Activated naive CD4-positive, alpha-beta T cell (primary cell): ENCODE measurements at places on chromosomes 12 and 14.

- no peak for DNase-seq
Measured at GRCh38 chr12:54024127-54024526, 4.1 kb upstream of the HOXC6 start.

DNA sequence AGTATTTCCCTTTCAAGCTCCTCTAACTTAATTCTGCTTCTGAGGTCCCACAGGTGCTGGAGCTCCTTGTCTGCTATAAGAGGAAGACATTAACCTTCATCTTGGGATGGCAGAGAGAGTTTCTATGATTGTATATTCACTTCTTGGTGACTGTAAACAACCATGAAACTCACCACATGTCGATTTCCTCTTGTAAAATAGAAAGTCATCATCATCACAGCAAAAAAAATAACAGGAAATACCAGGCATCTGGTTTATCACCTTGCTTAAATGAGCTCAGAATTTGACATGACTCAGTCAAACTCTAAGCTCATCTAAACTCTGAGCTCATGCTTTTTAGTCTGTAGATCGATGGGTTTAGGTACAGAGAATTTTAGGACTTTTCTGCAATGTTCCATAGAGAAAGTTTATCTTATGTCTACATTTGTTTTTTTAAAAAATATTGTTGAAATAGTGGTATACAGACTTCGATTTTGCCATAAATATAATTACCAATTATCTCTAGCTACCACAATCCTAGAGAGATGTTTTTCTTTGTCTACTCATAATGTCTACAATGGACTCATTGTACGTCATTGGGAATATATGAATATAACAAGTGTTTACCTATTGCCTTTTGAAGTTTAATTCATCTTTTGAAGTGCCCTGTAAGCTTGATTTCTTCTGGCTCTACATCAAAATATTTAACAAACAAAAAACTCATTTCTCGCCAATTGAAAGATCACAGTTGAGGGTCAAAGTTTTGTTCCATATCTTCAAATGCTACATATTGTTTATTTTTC, 58.4 kb downstream of the IGF1 start:
- DNase-seq, result no peak

- no peak for DNase-seq
Measured at GRCh38 chr12:57760347-57760982, 5.6 kb downstream of the MARCHF9 start.

DNA sequence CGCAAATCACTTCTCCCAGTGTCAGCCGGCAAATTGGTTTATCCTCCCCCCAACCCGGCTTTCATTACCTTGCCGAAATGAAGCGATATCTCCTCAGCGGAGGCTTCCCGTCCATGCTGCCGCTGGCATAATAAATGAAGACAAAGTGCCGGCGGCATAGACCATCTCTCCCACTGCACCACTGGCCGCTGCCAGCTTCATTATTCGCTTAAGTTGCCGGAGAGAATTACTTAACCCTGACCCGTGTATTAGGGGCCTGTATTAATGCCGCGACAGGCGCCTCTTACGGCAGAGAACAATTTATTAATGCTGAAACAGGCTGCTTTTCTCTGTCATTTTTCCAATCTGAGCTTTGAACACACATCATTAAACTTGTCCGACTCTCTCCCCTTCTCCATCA, 17.5 kb upstream of the GPATCH2L start:
- no peak for DNase-seq

- no peak for DNase-seq
Measured at GRCh38 chr12:123049398-123050240, 69.1 kb downstream of the ARL6IP4 start.

- no peak for DNase-seq
Measured at GRCh38 chr12:67667276-67668073, 18.9 kb downstream of the DYRK2 start.

DNA sequence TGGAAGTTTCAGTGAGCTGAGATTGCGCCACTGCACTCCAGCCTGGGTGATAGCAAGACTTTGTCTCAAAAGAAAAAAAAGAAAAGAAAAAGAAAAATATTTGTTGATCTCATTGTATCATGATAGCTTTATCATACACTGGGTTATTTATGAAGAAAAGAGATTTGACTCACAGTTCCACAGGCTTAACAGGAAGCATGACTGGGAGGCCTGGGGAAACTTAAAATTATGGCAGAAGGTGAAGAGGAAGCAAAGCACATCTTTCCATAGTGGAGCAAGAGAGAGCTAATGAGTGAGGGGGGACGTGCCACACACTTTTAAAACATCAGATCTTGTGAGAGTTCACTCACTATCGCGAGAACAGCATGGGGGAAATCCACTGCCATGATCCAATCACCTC, 72.7 kb upstream of the FUT8 start:
- DNase-seq, result no peak

DNA sequence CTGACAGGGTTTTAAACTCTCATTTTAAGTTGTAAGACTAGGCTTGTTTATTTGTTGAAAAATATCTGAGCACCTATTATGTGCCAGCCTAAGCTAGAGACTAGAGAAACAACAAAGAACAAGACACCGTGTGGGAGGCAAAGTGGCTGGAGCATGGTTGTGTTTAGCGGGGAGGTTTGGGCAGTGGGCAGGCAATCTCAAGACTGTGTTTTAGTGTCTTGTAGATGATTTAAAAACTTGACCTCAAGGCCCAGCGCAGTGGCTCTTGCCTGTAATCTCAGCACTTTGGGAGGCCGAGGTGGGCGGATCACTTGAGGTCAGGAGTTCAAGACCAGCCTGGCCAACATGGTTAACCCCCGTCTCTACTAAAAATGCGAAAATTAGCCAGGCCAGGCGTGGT, 7.8 kb downstream of the RPL36AL start:
- no peak for DNase-seq

DNA sequence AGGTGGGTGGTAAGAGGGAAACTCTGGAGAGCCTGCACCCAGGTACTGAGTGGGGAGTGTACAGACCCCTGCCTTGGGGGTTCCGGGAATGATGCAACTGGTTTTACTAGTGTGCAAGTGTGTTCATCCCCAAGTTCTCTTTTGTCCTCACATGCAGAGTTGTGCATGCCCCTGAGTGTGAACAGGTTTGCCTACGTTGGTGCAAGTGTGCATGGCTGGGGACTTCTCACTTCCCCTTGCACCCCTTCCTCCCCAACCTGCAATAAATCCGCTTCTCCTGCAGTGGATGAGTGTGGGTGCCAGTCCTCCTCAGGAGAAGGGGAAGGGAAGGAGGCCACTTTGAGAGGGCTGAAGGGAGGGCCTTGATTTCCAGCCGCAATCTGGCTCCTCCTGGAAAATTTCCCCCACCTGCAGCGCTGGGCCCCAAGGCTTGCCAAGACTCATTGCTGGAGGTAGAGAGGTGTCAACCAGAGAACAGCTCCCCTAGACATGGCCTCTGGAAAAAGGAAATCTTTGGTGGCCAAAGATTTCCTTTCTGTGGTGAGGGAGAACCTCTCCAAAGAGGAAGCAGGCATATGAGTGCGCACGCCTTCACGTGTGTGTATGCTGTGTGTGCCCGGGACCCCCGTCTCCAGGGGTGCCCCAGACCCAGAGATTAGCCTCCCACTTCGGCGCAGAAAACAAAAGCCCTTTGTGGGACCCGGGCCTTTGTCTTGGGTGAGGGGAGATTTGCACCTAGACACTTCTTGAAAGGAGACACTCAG, 5.5 kb downstream of the AQP2 start:
- no peak for DNase-seq

GRCh38 chr14:66359500-66359899, 126.7 kb upstream of the CCDC196 start:
- DNase-seq, result no peak

DNA sequence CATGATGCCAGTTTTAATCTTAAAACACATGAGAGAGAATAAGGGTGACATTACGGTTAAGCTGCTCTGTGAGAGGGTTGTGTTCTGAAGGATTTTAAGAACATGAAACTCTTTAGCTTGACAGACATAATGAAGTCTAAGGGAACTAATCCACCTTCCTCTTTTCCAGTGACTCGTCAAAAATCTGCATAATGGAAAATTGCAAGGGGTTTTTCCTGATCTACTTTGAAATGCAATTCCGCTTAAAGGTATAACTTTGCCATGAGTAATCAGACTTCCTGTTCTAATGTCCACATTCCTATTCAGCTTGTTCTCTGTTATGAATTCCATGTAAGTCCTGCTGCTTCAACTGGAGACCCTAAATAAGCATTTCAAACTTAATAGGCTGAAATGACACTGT, at the start of gene ZNF705A:
TSS of gene ZNF705A (plus strand) at position 171 of the 400 bp plus-strand sequence. CDS start 15,611 bp downstream, outside the sequence.
- no peak for DNase-seq

DNA sequence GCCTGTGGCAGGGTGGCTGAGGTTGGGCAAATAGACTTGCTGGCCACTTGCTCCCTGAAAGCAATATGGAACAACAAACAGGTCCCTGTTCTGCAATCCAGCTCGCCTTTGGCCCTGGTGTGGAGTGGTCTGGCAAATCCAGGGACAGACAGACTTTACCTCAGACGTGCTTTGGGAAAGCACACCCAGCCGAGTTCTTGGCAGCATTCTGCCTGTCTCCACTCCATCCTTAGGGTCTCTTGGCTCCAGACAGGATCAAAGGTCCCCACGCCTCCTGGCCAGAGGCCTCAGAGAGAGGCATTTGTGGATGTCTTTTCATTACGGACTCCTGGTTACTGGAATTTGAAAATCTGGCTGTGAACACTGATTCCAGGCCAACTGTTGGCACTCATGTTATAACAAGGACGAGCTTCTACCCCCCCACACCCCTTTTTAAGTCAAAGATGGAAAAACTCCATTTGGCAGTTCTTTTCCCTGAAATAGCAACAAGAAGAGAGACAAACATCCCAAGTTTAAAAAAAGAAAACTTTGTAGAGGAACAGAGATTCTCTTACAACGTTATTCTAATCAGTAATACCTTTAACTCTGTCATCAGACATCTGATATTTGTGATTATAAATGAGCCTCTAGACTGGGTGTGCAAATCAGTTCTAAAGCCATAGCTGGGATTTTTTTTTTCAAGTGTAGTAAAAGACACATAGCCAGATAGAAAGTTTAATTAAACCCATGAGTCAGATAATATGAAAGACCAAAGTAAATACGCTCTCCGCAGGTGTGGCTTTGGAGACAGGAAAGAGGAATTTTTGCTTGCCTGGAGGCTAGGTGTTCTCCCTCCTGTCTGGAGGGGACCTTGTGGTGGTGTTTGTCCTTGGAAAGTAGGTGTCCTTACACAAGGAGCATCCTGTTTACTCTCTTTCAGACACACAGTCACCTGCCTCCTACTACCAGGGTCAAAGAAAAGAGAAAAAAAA, 60.7 kb downstream of the GALNT8 start:
- DNase-seq, result no peak

DNA sequence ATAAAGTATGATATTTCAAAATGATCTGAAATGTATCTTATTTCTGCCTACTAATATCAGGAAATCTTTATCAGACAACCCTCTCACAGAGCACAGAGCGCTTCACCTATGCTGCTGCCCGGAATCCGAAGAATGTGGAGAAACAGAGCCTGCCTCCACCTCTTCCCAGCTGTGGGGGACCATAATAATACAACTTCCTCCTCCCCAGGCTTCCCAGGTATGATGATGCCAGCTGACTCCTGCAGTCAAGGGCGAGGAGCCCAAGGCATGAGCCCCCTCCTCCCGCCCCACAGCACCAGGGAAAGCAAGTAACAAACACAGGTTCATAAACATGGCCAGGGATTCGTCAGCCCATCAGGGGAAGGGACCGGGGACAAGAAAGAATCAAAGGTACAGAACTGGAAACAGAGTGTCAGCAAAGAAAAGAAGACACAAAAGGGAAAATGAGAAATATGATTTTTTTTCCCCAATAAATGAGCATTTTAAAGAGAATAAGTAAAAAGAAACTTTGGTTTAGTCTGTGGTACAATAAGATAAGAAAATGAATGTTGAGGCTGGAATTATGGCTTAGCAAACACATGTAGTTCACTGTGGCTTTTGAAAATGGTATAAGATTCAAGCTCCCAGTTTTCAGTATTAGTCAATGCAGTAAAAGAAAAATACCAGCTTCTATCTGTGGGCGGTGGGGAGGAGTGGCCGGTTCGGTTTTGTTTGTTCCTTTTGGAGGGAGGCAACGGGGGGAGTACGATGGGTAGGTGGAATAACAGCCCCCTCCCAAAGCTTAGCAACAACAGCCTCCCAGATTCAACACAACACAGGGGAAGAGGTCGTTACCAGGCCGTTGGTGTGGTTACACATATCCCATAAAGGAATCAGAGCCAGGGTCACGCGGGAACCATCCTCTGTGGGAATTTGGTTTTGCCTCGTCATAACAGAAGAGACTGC, 68.3 kb downstream of the SETD3 start:
- DNase-seq, result no peak

GRCh38 chr12:109334887-109335286, 12.8 kb upstream of the MYO1H start:
- DNase-seq, result no peak

DNA sequence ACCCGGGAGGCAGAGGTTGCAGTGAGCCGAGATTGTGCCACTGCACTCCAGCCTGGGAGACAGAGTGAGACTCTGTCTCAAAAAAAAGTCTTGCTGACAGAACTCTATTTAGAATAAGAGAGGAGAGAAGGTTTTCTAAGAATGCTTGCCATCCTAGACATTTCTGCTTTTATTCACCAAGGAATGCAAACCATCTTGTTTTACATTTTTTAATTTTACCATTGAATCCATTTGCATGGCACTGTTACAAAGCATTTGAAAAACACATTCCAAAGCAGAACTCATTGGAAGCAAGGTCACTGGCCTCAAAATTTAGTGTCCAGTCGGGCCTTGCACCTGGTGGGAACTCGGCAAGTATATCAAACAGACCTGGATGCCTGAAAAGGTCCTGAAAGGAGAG, 44.2 kb upstream of the RASSF3 start:
- no peak for DNase-seq

- no peak for DNase-seq
Measured at GRCh38 chr12:75917715-75918114, 113.9 kb downstream of the PHLDA1 start.

DNA sequence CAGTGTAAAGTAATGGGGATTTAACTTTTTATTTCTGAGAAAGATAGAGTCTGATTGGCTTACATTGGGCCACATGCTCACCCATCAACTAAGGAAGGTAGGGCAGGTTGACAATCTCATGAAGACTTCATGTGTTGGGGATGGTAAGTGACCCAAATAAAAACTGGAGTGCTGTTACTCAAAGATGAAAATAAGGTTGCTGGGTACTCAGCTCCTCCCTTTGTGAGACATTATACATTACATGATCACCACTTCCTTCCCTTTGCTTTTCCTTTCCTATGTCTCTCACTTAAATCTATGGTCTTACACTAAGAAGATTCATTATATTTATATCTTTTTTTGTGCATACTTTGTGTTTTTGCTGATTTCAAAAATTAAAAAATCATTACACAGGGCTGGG, 224.0 kb upstream of the PLXNC1 start:
- DNase-seq, result no peak

DNA sequence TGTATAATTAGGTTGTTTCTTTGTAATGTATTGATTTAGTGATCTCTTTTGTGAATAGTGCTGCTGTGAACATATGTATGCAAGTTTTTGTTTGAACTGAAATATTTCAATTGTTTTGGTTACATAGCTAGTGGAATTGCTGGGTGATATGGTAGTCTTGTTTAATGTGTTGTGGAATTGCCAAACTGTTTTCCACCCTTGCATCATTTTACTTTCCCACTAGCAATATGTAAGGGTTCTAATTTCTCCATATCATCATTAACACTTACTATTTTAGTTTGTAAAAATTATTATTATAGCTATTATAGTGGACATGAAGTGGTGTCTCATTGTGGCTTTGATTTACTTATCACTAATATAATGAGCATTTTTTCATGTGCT, 5.9 kb downstream of the G2E3 start:
- DNase-seq, result no peak

- no peak for DNase-seq
Measured at GRCh38 chr12:26032719-26033241, 74.3 kb downstream of the RASSF8 start.
